ENCODE measurements at places on chromosomes 6 and 20.

- no peak for DNase-seq
Measured at GRCh38 chr20:43721097-43721428, 5.7 kb downstream of the GTSF1L start.

- no peak for DNase-seq
Measured at GRCh38 chr6:166629628-166630027, 2.6 kb upstream of the RPS6KA2 start.

- peak; percentile 16 for DNase-seq
Measured at GRCh38 chr20:12023194-12023795, 105.6 kb downstream of the BTBD3 start.

- DNase-seq, result no peak
Measured at GRCh38 chr20:59667981-59668515, 63.7 kb downstream of the PHACTR3 start.

DNA sequence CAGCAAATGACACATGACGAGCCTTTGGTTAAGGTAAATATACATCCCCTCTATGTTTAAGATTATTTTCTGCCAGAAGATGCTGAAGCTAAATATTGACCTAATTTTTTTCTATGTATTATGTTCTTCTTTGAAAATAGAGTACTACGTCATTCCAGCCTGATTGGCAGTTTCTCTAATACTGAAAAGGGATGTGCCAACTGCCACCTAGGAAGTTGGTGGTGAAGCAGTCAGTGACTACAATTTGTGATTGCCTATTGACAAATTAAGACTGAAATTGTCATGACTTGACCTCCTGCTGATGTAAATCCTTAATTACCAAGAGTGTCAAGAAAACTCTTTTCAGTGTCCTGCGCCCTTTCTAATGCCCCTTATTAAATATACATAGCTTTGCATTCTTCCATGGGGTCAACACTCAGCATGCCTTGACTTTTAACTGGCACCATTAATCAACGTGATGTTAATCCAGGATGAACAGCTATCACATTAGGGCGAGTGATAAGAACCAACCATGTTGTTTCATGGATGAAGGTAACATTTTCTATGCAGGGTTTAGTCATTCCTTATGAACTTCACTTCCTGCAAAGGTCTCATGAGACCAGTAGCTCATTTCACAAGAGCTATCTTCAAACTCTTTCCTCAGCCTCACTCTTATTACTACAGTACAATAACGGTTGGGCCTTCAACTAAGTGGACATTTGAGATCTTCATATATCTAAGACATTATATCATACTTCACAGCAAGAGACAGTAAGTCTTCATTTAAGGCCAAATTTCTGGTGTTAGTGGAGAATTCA, 22.5 kb upstream of the SGK1 start:
- no peak for DNase-seq

- DNase-seq, result peak; percentile 58
Measured at GRCh38 chr6:144150710-144151657, 667 bp downstream of the STX11 start.

GRCh38 chr20:39623584-39624234, 661.6 kb downstream of the DHX35 start:
- DNase-seq, result no peak

DNA sequence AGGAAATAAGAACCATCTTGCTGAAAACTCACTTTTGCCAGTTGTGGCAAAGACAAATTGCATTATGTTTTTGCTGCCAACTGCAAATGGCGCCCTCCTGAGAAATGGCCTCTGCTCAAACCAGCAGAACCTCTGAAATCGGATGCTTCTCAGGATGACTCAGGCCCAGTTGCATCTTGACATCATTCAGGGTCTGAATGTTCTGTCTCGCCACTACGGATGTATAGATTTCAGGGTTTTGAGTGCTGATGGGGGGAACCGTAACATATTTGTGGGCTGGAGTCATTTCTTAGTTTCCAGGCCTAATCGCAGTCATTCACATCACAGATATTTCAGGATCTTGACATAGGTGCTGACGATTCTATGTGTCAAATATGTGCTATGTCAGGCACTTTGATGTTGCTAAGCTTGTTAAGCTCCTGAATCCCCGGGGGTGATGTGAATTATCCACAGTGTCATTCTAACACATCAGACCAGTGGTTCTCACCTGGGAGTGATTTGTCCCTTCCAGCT, 207.1 kb downstream of the NFATC2 start:
- peak; percentile 69 for DNase-seq

- DNase-seq, result no peak
Measured at GRCh38 chr20:32941155-32941885, 62.9 kb downstream of the SUN5 start.

GRCh38 chr20:54079652-54080051, 9.3 kb upstream of the BCAS1 start:
- DNase-seq, result no peak

DNA sequence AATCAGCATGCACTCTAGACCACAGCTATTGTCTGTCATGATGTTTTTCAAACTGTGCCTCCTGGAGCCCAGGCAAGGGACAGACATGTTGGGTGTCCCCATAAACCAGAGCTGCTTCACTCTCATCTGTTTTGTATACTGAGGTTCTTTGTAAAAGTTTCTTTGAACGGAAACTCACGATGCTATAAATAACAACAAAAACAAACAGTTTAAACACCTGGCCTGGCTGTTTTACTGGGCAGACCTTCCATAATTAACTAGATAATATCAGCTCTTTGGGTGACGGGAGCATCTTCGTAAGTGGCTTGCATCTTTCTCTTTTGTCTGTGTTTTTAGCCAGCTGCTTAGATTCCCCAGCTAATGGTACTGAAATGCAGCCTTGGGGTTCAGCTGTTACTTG, 190.3 kb downstream of the ZDHHC14 start:
- DNase-seq, result no peak

DNA sequence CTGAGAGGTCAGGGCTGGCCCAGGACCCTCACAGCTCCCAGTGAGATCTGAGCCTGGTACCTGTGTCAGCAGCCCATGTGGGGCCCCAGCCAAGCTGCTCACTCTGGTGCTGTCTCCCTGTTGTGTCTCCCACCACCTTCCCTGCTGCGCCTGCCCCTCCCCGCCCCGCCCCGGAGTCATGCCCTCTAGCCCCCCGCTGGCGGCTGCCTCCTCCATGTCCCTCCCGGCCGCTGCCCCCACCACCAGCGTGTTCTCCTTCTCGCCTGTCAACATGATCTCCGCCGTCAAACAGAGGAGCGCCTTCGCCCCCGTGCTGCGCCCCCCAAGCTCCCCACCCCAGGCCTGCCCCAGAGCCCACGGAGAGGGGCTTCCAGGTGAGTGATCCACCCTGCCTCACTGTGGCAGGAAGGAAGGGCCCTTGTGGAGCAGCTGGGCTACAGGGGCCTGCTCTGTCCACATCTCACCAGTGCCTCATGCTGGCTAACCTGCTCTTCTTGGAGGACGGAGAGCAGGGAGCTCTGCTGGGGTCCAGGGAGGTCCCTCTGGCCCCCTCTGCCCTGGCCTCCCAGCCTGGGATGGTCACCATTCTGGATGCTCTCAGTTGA, 44.9 kb downstream of the CPXM1 start:
- DNase-seq, result no peak

GRCh38 chr6:124676033-124676432, 286.2 kb upstream of the RNF217 start:
- no peak for DNase-seq

GRCh38 chr6:20241102-20241501, 28.8 kb upstream of the MBOAT1 start:
- no peak for DNase-seq

GRCh38 chr6:85401186-85402021, 48.5 kb upstream of the NT5E start:
- DNase-seq, result no peak

DNA sequence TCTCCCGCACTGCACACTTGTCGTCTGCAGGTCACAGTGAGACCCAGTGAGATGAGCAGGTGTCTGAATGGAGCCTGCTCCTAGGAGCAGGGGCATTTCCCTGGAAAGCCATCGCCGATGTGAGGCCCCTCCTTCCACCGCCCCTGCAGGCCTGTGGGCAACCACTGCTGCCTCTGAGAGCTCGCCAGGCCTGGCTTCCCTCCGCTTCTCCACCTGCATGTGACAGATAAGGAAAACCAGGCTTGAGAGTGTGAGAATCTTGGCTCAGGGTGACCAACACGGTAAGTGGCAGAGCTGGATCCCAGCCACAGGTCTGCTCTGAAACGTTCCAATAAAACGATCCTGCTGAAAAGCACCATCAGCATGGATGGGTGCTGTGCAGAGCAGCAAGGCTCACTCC, 332.8 kb downstream of the CDH4 start:
- no peak for DNase-seq

DNA sequence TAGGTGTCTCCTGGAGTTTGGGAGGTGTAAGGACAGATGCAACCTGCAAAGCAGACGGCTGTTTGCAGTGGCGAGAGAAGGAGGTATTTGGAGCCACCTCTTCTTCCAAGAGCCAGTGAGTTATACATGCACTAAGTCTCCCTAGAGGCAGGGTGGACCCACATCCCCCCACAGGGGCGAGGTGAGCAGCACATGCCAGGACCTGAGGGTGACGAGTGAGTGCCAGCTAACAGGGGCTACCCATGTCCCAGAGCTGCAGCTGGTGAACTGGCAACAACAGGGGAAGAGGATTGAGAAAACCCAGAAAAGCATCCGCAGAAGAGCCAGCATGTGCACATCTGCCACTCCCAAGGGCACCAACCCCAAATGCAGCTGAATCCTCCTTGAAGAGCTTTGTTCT, 95.1 kb downstream of the CD83 start:
- no peak for DNase-seq

DNA sequence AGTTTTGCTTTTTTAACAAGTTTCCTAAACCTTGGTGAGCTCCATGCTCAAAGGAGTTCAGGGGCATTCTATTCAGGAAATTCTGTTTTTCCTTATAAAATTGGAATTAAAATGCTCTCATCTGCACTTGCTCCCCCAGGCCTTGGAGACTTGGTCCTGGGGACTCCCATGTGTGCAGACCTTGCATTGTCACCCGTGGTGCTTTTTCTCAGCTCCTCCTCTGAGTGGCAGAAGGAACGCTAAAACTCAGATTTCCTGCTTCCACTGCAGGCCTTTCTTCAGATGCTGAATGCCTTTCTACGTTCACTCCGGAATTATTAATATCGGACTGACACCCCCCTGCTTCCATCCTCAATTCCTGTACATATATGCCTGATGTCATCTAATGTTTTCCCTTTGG, 248.7 kb upstream of the RREB1 start:
- DNase-seq, result no peak

GRCh38 chr6:139982195-139982594, 607.7 kb upstream of the CITED2 start:
- DNase-seq, result no peak

- DNase-seq, result no peak
Measured at GRCh38 chr20:51573576-51574243, 31.2 kb upstream of the NFATC2 start.

- DNase-seq, result no peak
Measured at GRCh38 chr20:11159728-11160127, 485.9 kb upstream of the JAG1 start.

GRCh38 chr6:166203003-166203640, 35.5 kb upstream of the TBXT start:
- DNase-seq, result no peak

GRCh38 chr6:169648092-169648491, 53.7 kb downstream of the WDR27 start:
- no peak for DNase-seq

GRCh38 chr20:22475662-22476061, 108.7 kb downstream of the FOXA2 start:
- DNase-seq, result no peak

DNA sequence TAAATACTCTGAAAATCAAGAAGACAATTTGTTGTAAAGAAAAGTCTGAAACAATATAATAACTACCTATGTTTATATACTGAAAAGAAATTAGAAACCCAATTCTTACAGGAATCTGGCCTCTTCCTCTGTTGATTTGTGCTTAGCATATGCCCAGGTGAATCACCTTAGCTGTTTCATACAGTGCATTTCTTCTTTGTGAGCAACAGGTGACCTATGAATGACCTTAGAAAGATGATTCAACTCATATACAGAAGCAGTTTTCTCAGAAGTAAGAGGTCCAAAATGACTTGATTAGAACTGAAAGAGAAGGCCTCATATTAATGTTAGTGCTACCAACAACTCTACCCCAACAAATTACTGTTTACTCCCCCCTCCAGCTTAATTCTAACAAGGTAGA, 419.5 kb upstream of the ID4 start:
- DNase-seq, result no peak

- DNase-seq, result no peak
Measured at GRCh38 chr6:38528196-38528965, 111.3 kb downstream of the BTBD9 start.

GRCh38 chr6:11275598-11275997, 43.1 kb upstream of the NEDD9 start:
- DNase-seq, result peak; percentile 65

- no peak for DNase-seq
Measured at GRCh38 chr6:129215916-129216520, 333.1 kb downstream of the LAMA2 start.

GRCh38 chr6:123745895-123746294, 57.8 kb upstream of the NKAIN2 start:
- DNase-seq, result no peak

DNA sequence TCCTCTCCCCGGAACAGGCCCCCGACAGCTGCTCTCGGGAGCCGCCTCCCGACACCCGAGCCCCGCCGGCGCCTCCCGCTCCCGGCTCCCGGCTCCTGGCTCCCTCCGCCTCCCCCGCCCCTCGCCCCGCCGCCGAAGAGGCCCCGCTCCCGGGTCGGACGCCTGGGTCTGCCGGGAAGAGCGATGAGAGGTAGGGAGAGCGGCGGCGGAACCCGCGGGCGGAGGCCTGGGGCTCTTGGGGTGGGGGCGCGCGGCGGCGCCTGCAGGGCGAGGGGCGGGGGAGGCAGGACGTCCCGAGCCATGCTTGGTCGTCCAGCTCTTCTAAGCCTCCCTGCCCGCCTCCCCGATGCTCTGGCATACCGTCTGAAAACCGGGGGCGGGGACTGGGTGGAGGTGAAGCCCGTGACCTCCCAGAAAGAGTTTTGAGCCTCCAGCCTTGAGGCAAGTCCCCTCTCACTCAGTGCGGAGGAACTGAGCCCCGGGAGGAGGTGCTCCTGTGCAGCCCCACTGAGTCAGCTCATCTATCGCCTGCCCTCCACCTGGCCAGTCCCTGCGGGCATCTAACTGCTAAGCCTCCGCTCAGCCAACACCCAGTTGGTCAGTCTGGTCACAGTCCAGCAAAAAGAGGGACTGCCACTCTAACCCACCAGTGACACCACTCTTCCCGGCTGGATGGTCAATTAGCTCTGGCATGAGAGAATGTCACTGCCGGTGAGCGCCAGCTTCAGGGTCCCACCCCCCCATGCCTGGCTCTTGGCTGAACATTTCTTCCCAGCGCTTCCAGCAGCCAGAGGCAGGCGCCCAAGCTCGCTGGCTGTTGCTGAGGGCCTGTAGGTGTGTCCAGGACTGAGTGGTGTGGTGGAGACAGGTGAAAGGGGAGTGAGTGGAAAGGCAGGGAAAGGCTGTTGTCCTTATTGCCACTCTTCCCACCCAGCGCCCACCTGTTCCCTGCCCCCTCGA, 482 bp downstream of the DDR1 start:
- peak; percentile 79 for DNase-seq

- no peak for DNase-seq
Measured at GRCh38 chr20:13105039-13105438, 96.3 kb downstream of the SPTLC3 start.
